PC-9 (cell line): ENCODE measurements at places on chromosomes 7 and 10. TPM values are rescaled to one million over a fixed set of nuclear protein-coding genes. Genes with fewer than 3 reads are reported as not detected.

C10orf53 gene
- total RNA-seq, result not detected in 2 replicates

ANKRD16 gene
- total RNA-seq, result 9.8 and 12.2 TPM in 2 replicates

TMEM72 gene
- total RNA-seq, result not detected in 2 replicates

ARHGAP22 gene
- 3.2 and 4.0 TPM in 2 replicates for total RNA-seq

- no peak for DNase-seq
- H3K4me1 ChIP-seq, result no peaks in the 10 kb centered on the region
- no peak overlapping the region for H3K4me3 ChIP-seq
- no peaks in the 10 kb centered on the region for H3K27me3 ChIP-seq
These were observed 54.4 kb downstream of the MCMBP start for GRCh38 chr10:119817991-119818888.

GRCh38 chr10:22363305-22363704, 18.0 kb downstream of the SPAG6 start:
- DNase-seq, result no peak
- no peak overlapping the region for H3K4me3 ChIP-seq
- H3K27me3 ChIP-seq, result no peaks in the 10 kb centered on the region
- H3K27ac ChIP-seq, result no peak overlapping the region
- no peaks in the 10 kb centered on the region for H3K4me1 ChIP-seq

- H3K27me3 ChIP-seq, result no peaks in the 10 kb centered on the region
- no peaks in the 10 kb centered on the region for H3K36me3 ChIP-seq
- no peaks in the 10 kb centered on the region for H3K4me1 ChIP-seq
- no peak for DNase-seq
These were observed 212.5 kb downstream of the ADAM12 start for GRCh38 chr10:126175641-126176262.

DNA sequence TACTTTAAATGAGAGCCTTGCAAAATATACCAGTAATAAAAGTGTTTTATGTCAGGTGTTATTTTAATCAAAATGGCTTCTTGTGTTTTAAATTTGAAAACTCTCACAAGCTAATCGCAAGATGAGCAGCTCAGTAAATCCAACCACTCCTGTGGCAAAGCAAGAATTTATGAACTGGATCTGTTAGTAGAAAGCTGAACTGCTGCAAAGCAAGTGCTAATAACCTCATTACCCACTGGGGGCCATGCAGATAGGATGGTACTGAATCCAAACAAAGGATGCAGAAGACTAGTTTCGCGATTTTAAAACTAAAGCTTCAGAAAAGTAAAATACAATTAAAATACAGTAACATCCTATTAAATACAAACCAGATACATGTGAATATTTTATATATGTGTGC, 468.0 kb downstream of the PARD3 start:
- H3K27me3 ChIP-seq, result no peaks in the 10 kb centered on the region
- no peak overlapping the region for H3K27ac ChIP-seq
- no peaks in the 10 kb centered on the region for H3K4me1 ChIP-seq
- no peak for DNase-seq
- H3K4me3 ChIP-seq, result no peak overlapping the region

DNA sequence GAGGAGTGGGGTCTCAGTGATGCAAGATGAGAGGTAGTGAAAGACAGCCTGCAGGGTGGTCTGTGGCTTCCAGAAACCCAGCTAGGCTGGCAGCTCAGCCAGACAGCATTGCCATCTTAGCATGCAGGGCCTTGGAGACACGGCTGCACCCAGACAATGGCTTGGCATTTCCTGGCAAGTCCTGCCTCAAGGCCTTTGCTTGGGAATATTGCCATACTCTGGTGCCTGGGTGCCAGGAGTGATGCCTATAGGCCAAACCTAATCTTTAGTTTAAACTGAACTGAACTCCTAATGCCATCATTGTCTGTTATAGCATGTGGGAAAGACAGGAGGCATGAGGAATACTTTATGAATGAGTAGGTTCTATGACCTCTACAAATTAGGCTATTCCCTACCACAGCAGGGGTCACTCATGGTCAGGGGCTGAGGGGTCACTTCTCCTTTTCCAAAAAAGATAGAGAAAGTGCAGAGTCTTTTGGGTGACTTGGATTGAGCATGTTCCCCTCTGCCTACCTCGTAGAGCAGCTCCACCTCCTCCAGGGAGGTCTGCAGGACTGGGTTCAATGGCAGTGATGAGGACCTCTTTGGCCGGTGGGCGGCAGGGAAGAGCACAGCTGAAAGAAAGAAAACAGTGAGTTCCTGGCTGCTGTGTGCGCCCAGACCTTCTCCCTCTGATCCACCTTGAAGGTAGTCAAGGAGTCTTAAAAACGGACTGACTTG, 8.8 kb upstream of the SLC13A4 start:
- no peaks in the 10 kb centered on the region for H3K36me3 ChIP-seq
- H3K4me3 ChIP-seq, result no peak overlapping the region
- H3K4me1 ChIP-seq, result no peaks in the 10 kb centered on the region

DNA sequence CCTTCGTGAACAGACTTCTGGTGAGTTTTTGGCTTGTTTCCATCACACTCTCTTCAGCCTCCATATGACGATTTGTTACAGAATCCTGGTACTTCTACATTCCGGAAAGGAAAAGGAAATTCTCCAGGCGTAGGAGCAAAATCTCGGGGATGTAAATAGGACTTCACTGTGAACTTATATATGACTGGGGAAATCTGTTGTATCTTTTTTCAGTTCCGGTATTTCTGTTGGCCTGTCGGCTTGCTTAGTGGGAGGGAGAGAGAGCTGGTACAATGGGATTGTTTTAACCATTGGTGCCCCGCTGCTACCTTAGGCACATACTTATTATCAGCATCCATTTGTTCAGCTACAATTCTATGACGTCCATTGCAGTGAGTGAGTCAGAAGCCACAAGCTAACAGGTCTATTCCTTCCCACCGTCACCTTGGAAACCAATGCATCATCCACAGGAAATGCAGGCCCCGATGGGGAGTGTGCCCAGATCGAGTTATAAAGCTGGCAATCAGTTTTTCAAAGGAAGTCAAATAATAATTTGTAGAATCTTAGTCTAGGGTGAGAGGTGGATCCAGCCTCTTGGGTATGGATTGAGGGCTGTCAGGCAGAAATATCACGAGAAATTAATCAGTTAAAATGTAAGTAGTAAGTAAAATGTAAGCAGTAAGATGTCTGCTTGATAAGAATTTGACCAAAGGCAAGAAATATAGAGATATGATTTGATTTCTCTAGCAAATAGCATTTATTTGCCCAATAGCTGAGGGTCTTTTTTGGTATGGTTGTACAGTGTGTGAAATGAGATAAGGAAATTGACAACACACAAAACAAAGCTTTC, 92.0 kb upstream of the MKLN1 start:
- H3K27ac ChIP-seq, result peak overlapping the region; percentile 66
- no peaks in the 10 kb centered on the region for H3K27me3 ChIP-seq
- peak; percentile 78 for DNase-seq
- no peak overlapping the region for H3K4me3 ChIP-seq
- H3K4me1 ChIP-seq, result peaks cover 41% of the 10 kb centered on the region
